ENCODE measurements at places on chromosomes 1 and 21. TPM values are rescaled to one million over a fixed set of nuclear protein-coding genes. Genes with fewer than 3 reads are reported as not detected.

GBP6 gene
- total RNA-seq, result 0.40 TPM

- no peaks in the 10 kb centered on the region for H3K4me1 ChIP-seq
- no peak overlapping the region for H3K27ac ChIP-seq
- no peaks in the 10 kb centered on the region for H3K27me3 ChIP-seq
- H3K4me3 ChIP-seq, result no peak overlapping the region
- H3K36me3 ChIP-seq, result peaks cover 7% of the 10 kb centered on the region
- DNase-seq, result no peak
Observed at GRCh38 chr1:161351482-161351881, 16.2 kb downstream of the CFAP126 start.

- no peaks in the 10 kb centered on the region for H3K36me3 ChIP-seq
- H3K27me3 ChIP-seq, result peaks cover 38% of the 10 kb centered on the region
- no peak overlapping the region for H3K27ac ChIP-seq
- no peak for DNase-seq
- no peak overlapping the region for H3K4me3 ChIP-seq
Observed at GRCh38 chr1:1434131-1434823, 1.2 kb upstream of the VWA1 start.

FBXO44 gene
- total RNA-seq, result 69.8 TPM

DNA sequence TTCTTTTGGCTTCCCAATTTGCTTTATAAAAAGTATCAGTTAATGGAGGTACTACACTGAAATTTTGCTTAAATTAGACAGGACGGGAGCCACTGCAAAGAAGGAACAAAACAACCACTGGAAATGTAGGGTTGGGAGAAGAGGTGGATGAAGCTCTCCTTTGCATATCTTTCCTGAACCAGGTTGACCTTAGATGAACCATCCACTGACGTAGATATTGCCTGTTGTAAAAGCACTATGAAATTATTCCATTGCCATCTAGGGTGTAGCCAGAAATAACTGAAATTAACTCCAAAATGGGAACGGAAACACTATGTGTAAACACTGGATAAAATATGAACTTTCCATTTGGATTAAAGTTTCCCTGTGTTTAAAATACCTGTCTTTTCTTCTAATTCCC is 1.2 kb upstream of the ABL2 start:
- no peaks in the 10 kb centered on the region for H3K27me3 ChIP-seq
- DNase-seq, result no peak
- H3K27ac ChIP-seq, result no peak overlapping the region
- no peaks in the 10 kb centered on the region for H3K36me3 ChIP-seq
- H3K4me1 ChIP-seq, result peaks cover 10% of the 10 kb centered on the region

All from natural killer cell (primary cell).